ENCODE measurements at places on chromosomes 7 and 10.

DNA sequence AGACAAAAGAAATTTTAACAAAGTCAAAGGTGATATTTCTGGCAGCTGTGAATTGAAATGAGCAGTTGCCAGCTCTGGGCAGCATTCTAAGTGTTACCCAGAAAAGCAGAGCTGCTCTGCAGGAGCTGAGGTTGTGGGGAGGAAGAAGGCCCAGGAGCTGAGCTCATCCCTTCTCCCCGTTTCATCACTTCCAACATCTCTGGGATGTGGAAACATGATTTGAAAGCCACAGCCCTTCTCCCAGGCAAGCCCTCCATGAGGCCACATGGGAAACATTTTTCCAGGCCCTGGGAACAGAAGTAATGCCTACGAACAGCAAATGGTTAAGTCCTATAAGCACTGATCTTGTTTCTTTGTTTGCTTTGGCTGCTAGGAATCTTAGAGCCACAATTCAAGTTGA lies 10.9 kb upstream of the DMBT1 start:
- H3K27ac ChIP-seq = no peak overlapping the region
- no peak overlapping the region for H3K4me3 ChIP-seq
- H3K27me3 ChIP-seq = peaks cover 1% of the 10 kb centered on the region

DNA sequence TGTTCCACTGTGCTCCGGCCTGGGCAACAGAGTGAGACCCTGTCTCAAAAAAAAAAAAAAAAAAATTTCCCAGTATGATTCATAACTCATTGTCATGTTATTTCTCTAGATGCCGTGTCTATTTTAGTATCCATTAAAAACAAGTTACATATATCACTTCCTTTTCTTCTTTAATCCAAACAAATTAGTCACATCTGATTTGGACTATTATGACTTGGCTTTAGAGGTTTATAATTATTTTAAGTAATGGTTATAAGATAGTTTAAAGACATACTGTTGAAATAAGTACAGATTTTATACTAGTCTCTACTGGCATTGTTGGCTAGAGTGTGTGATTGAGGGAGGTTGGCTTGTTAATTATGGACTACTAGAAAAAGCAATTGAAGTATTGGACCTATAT lies 53.3 kb downstream of the ZMYND11 start:
- H3K4me1 ChIP-seq = no peaks in the 10 kb centered on the region
- no peak for DNase-seq
- H3K4me3 ChIP-seq = no peak overlapping the region
- H3K27ac ChIP-seq = no peak overlapping the region
- no peaks in the 10 kb centered on the region for H3K27me3 ChIP-seq
- peaks cover 22% of the 10 kb centered on the region for H3K36me3 ChIP-seq

- peaks cover 4% of the 10 kb centered on the region for H3K4me1 ChIP-seq
- H3K27me3 ChIP-seq = no peaks in the 10 kb centered on the region
- H3K36me3 ChIP-seq = no peaks in the 10 kb centered on the region
Measured at GRCh38 chr7:47185170-47185569, 396.7 kb downstream of the TNS3 start.

DNA sequence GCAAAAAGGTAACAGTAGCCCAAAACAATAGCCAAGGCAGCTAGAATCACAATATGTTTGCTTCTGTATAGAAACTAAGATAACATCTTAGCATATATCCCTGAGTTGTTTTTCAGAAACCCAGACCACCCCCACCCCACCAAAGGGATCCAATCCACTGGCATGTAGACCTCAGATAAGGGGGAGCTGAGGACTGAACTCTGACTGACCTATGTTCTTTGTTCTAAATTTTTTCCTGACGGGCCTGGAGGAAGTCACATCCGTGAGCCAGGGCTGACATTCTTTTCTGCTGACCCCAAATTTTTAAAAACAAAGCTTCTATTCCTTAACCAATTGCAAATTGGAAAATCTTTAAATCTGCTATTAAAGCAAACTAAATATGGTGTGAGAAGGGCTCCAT lies 493.9 kb upstream of the IGFBP3 start:
- H3K4me1 ChIP-seq = peaks cover 9% of the 10 kb centered on the region
- no peak for DNase-seq
- H3K36me3 ChIP-seq = no peaks in the 10 kb centered on the region
- no peak overlapping the region for H3K27ac ChIP-seq

DNA sequence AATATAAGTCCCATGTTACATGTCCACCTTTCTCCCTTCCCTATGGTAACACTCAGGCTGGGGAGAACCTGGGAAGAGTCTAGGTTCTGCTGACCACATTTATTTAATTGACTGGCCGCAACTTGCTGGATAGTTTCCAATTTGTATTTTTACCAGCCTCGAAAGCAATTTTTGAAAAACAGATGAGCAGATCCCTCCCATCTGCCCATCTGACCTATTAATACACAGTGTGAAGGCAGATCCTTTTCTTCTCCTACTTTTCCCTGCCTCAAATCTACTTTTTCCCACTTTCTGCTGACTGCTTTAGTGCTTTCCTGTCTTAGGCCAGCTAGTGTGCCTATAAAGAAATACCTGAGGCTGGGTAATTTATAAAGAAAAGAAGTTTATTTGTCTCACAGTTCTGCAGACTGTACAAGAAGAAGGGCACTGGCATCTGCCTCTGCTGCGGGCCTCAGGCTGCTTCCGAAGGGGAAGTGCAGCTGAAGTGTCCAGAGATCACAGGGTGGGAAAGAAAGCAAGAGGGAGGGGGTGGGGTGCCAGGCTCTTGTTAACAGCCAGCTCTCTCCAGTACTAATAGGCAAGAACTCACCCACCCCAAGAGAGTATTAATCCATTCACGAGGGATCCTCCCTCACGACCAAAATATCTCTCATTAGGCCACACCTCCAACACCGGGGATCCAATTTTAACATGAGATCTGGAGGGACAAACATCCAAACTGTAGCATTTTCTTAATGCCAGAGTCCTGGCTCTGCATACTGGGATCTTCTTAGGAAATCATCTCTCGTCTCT lies 336.0 kb upstream of the IGFBP3 start:
- no peaks in the 10 kb centered on the region for H3K27me3 ChIP-seq
- H3K4me3 ChIP-seq = no peak overlapping the region
- peaks cover 23% of the 10 kb centered on the region for H3K36me3 ChIP-seq
- H3K27ac ChIP-seq = no peak overlapping the region

DNA sequence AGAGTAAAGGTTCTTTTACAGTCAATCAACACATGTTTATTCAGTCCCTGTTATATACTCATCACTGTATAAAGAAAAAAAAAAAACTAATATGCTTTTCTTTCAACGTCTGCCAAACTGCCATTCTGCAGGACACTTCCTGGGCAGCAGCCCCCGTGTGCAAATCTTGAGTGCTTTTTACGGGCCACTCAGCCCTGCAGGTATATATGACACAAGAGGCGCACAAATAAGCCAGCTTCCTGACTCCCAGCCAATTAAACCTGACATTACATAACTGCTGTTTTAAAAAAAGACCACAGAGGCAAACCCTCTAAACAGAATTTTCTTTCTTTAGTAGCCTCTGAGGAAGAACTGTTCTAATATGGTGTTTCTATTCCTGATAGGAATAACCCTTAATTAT lies 263.0 kb upstream of the NEBL start:
- peaks cover 25% of the 10 kb centered on the region for H3K4me1 ChIP-seq
- H3K27me3 ChIP-seq = no peaks in the 10 kb centered on the region
- no peak for DNase-seq

- no peak overlapping the region for H3K4me3 ChIP-seq
- no peaks in the 10 kb centered on the region for H3K36me3 ChIP-seq
- H3K27me3 ChIP-seq = no peaks in the 10 kb centered on the region
- DNase-seq = no peak
- no peaks in the 10 kb centered on the region for H3K4me1 ChIP-seq
- H3K27ac ChIP-seq = no peak overlapping the region
Measured at GRCh38 chr7:158957921-158958491, 101.6 kb downstream of the DYNC2I1 start.

GRCh38 chr10:69761320-69761719 lies 40.4 kb upstream of the COL13A1 start:
- no peak overlapping the region for H3K27ac ChIP-seq
- H3K27me3 ChIP-seq = no peaks in the 10 kb centered on the region
- DNase-seq = no peak
- no peaks in the 10 kb centered on the region for H3K4me1 ChIP-seq
- H3K36me3 ChIP-seq = no peaks in the 10 kb centered on the region

GRCh38 chr10:84478151-84478550 lies 149.8 kb downstream of the CCSER2 start:
- H3K27me3 ChIP-seq = no peaks in the 10 kb centered on the region
- no peak overlapping the region for H3K4me3 ChIP-seq
- H3K4me1 ChIP-seq = no peaks in the 10 kb centered on the region
- H3K36me3 ChIP-seq = peaks cover 9% of the 10 kb centered on the region
- DNase-seq = no peak

- H3K36me3 ChIP-seq = no peaks in the 10 kb centered on the region
- H3K4me1 ChIP-seq = no peaks in the 10 kb centered on the region
Measured at GRCh38 chr7:33841705-33842129, 63.6 kb upstream of the BMPER start.

DNA sequence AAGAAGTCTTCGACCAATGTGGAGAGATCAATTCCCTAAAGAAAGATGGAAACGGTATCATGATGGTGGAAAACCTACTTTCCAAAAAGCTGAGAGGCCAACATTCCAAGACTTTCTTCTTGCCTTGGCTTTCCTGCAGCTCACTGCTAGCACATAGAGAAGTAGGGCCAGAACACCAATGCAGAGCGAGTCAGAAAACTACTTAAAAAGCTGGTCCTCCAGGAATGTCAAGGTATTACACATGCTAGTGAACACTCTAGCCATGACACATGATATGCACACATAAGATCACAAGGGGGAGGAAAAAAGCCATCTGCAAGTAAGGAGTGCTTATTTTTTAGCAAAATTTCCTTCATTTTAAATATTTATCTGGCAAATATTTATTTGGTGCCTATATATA lies 22.7 kb downstream of the GPAM start:
- H3K4me3 ChIP-seq = no peak overlapping the region
- no peak for DNase-seq
- H3K27ac ChIP-seq = no peak overlapping the region

DNA sequence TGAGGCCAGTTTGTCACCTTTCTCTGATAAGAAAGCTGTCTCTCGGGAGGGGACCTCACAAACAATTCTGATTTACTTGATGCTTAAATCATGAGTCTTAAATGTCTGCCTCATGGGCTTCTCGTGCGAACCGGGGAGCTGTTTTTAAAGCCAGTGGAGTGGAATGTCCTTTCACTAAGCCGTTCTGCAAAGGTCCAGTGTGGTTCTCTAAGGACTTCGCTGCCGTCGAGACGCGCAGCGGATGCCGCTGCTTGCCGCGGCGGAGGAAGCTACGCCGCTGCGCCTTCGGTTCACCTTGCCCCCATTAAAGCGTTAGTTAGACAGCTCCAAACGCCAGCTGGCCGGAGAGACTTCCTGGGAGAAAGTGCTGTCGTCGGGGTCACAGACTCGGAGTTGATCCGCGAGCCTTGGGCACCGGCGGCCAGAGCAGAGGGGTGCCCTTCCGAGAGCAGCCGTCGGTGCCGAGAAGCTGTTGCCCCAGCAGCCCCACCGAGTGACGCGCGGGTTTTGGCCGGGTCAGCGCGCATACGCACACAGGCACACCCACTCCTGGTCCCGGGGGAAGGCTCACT lies 1.3 kb upstream of the HMX3 start:
- H3K27me3 ChIP-seq = peaks cover 96% of the 10 kb centered on the region
- peaks cover 29% of the 10 kb centered on the region for H3K4me1 ChIP-seq
- no peak for DNase-seq
- no peaks in the 10 kb centered on the region for H3K36me3 ChIP-seq

DNA sequence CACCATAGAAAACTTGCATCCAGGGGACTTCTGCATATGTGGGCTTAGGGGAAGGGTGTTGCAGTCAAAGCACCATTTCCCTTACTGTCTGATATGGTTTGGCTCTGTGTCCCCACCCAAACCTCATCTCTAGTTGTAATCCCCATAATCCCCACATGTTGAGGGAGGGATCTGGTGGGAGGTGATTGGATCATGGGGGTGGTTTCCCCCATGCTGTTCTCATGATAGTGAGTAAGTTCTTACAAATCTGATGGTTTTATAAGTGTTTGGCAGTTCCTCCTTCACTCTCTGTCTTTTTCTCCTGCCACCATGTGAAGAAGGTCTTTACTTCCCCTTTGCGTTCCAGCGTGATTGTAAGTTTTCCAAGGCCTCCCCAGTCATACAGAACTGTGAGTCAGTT lies 177.4 kb downstream of the ADK start:
- no peaks in the 10 kb centered on the region for H3K4me1 ChIP-seq
- H3K27ac ChIP-seq = no peak overlapping the region
- H3K27me3 ChIP-seq = no peaks in the 10 kb centered on the region
- DNase-seq = no peak
- peaks cover 14% of the 10 kb centered on the region for H3K36me3 ChIP-seq
- no peak overlapping the region for H3K4me3 ChIP-seq

GRCh38 chr10:113356794-113357680 lies 195.8 kb upstream of the HABP2 start:
- H3K4me1 ChIP-seq = peaks cover 11% of the 10 kb centered on the region
- H3K4me3 ChIP-seq = no peak overlapping the region
- no peaks in the 10 kb centered on the region for H3K27me3 ChIP-seq
- no peaks in the 10 kb centered on the region for H3K36me3 ChIP-seq

GRCh38 chr10:1036341-1036791 lies 10.7 kb upstream of the IDI2 start:
- H3K4me3 ChIP-seq = no peak overlapping the region
- DNase-seq = no peak
- H3K36me3 ChIP-seq = peaks cover 8% of the 10 kb centered on the region
- H3K4me1 ChIP-seq = peaks cover 36% of the 10 kb centered on the region
- H3K27ac ChIP-seq = no peak overlapping the region
